Central memory CD8-positive, alpha-beta T cell (primary cell): ENCODE measurements at places on chromosomes 16 and 17.

GRCh38 chr16:84459533-84459894 is 44.9 kb downstream of the MEAK7 start:
- no peak for DNase-seq

DNA sequence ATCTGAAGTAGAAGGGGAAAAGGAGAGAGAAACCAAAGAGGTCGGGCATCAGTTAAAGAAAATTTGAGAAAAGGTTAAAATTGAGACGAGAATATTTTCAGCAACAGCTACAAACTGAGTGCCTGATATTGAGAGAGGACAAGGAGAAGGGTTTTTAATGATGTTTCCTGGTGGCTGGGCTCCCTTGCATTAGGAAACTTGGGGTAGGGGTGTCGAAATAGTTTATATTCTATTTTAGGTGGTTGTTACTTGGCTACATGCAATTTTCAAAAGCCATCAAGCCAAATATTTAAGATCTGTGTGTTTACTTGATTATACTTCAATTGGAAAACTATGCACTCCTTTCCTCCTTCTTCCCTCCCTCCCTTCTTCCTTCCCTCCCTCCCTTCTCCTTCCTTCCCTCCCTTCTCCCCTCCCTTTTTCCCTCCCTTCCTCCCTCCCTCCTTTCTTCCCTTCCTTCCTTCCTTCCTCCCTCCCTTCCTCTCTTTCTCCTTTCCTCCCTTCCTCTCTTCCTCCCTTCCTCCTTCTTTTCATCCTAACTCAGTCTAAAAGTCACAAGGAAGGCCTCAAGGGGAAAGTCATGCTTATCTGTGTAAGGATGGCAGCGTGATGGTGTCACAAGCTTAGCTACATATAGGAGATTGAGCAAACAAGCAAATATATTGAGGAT is 1.8 kb upstream of the APOH start:
- no peak for DNase-seq

- DNase-seq, result peak; percentile 90
Measured at GRCh38 chr16:56964243-56965148, 2.7 kb downstream of the CETP start.

GRCh38 chr17:9865586-9865985 is 39.5 kb downstream of the RCVRN start:
- DNase-seq, result no peak

DNA sequence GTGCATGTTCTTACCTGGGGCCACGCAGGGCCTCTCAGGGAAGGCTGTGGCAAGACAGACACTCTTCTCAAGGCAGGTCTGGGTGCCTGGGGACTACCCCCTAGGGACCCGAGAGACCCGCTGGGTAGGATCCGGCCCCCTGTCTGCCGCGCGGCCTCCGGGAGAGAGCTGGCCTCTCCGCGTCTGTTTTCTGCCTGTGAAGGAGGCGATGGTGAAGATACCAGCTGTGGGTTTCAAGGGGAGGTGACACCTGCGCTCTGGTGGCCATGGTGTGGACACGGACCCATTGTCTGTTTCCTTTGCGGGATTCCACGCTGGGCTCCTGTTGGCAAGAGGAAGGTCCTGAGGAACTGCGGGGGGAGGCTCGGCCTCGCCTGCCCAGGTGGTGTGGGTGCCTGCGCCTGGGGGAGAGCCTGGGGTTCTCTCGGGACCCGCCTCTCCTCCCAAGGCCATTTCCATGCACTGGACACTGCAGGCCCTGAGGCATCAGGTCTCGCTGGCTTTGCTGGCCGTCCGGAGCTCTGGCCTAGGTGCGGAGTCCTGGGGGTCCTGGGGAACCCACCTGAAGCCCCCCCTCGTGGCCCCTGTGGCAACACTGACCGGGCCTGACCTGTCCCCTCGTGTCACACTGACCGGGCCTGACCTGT is 12.2 kb upstream of the METRNL start:
- no peak for DNase-seq

GRCh38 chr17:77392376-77393273 is 251.9 kb downstream of the SEC14L1 start:
- no peak for DNase-seq

GRCh38 chr16:79093554-79093967 is 507.0 kb downstream of the MAF start:
- no peak for DNase-seq

- DNase-seq, result no peak
Measured at GRCh38 chr17:38456031-38456815, 28.0 kb downstream of the ARHGAP23 start.

GRCh38 chr17:51472670-51473205 is 212.4 kb downstream of the UTP18 start:
- DNase-seq, result no peak

GRCh38 chr17:21015564-21015963 is 27.2 kb downstream of the USP22 start:
- no peak for DNase-seq

- DNase-seq, result no peak
Measured at GRCh38 chr17:17935321-17936271, 36.6 kb downstream of the TOM1L2 start.

GRCh38 chr17:2068031-2068518 is 13.2 kb downstream of the HIC1 start:
- no peak for DNase-seq

GRCh38 chr16:12155235-12155634 is 178.7 kb downstream of the SNX29 start:
- DNase-seq, result no peak

GRCh38 chr17:46773676-46774075 is 44.8 kb downstream of the WNT3 start:
- DNase-seq, result no peak

DNA sequence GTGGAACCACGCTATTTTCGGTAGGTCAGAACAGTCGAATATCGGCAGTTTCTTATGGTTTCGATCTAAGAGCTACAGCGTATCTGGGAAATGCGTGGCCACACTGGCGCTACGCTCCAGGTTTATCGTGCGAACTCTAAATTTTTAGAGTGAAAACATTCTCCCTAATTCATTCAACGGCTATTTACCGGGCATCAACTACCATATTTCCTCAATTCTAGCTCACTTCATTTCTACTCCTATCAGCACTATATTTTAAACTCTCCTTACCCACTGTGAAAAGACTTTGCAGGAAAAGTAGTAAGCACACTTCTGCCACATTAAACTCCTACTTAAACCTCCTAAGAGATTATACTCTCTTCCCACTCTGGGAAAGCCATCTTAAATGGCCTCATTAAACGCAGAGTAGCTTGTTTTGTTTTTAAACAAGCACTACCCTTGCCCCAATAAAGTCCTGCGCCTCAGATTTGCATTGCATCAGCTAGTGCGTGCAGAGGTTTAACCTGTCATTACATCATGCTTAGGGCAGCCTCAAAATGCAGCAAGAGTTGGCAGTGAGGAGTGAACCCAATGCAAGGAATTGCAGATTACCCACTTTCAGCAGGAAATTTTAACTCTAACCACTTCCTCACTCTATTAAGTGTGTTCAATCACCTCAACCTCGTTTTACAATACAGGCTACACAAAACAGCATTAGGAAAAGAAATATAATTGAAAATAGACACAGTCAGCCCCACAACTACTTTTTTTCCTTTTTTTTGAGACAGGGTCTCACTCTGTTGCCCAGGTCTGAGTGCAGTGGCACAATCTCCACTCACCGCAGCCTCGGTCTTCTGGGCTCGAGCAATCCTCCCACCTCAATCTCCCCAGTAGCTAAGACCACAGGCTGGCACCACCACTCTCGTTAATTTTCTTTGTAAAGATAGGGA is 18.8 kb downstream of the SIAH1 start:
- peak; percentile 31 for DNase-seq

- no peak for DNase-seq
Measured at GRCh38 chr16:4081521-4082021, 34.7 kb downstream of the ADCY9 start.

GRCh38 chr17:62644487-62645173 is 17.2 kb downstream of the MRC2 start:
- DNase-seq, result no peak

- no peak for DNase-seq
Measured at GRCh38 chr17:45224671-45225050, 3.0 kb downstream of the FMNL1 start.

GRCh38 chr17:13200671-13201070 is 182.8 kb upstream of the ELAC2 start:
- DNase-seq, result no peak

GRCh38 chr16:87561200-87562105 is 40.9 kb upstream of the JPH3 start:
- DNase-seq, result no peak

DNA sequence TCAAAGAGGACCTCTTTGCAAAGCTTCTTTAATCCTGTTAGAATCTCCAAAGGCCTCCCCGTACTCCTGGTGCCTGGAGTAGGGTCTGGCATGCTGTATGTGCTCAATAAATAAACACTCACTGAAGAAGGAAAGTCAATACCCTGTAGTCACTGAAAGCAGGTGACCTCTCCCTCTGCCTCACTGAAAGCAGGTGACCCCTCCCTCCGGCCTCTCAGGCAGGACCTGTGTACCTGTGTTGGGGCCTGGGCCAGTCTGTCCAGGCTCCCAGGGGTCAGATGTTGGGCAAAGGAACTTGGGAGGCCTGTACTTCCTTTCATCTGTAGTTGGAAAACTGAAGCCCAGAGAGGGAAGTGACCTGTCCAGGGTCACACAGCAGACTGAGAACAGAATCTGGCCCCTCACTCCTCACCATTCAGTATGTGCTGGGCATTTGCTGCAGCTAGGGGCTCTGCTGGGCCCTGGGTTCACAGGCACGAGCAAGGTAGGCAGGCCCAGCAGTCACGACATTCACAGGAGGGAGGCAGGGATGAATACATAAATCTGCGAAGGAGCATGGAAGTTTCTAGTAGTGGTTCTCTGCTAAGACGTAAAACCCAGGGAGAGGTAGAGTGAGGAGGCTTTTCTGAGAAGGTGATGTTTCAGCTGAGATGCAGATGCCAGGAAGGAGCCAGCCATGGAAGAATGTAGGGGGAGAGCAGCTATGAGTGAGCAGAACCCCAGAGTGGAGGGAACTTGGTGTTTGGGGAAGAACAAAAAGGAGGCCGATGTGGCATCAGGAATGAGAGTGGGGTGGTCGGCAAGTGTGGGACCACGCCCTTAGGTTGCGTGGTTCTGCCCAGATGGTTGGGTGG is 64.0 kb downstream of the NKD1 start:
- no peak for DNase-seq

DNA sequence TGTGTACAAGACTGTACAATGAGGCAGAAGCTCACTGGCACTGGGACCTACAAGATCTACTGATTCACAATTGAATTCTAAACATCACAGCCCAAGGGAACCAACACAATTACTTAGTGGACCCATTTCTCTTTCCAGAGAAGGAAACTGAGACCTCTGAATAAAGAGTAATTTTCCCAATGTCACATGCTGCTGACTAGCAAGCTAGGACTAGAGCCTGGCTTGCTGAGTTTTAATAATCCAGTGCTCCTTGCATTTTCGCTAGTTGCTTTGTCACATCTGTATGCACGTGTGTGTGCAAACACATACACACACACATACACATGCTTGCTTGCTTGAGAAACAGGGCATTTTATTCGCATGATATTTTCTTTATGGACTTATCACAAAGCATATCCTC is 3.9 kb upstream of the LPO start:
- no peak for DNase-seq

DNA sequence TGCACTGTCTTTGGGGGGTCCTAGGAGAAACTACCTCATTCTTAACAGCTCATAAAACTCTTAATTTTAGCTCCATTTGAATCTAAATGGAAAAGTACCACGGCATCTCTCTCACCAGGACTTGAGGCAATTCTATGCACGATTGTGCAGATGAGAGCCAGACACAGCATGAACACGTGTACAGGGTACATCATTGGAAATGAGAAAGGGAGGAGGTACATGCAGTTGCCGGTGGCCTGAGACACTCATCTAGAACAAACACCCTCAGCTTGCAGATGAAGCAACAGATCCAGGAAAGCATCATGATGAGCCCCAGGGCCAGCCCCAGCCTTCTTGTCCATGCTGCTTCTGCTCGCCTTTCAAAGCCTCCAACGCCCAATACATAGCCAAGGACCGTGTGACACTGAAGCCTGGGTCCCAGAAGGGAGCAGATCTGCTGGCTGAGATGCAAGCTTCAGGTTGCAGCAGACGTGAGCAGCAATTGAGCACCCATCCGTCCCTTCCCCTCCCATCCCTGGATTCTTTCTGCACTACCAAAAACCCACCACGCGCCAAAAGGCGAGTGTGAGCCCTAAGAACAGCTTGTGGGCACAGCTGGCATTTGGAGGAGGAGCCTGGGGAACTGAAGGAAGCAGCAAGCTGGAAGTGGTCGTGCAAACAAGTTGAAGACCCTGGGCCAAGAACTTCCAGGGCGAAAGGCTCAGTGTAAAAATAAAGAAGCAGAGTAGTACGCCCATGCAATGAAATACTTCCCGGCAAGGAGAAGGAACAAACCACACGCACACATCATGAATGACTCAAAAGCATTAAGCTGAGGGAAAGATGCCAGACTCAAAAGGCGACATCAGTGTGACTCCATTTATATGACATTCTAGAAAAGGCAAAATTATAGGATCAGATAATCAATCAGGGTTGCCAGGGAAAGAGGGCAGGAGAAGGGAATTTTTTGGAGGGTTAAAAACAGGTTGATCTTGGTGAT is 7.3 kb upstream of the RCVRN start:
- DNase-seq, result no peak

GRCh38 chr16:84047206-84047605 is 4.6 kb upstream of the SLC38A8 start:
- DNase-seq, result no peak

- DNase-seq, result no peak
Measured at GRCh38 chr17:50818921-50819657, 16.3 kb upstream of the WFIKKN2 start.

- no peak for DNase-seq
Measured at GRCh38 chr16:81748476-81749198, 30.5 kb upstream of the PLCG2 start.

GRCh38 chr16:50830698-50831097 is 88.8 kb downstream of the CYLD start:
- no peak for DNase-seq

GRCh38 chr17:56536766-56537165 is 56.7 kb upstream of the NOG start:
- no peak for DNase-seq

GRCh38 chr17:49987681-49988441 is 7.2 kb downstream of the DLX3 start:
- no peak for DNase-seq

DNA sequence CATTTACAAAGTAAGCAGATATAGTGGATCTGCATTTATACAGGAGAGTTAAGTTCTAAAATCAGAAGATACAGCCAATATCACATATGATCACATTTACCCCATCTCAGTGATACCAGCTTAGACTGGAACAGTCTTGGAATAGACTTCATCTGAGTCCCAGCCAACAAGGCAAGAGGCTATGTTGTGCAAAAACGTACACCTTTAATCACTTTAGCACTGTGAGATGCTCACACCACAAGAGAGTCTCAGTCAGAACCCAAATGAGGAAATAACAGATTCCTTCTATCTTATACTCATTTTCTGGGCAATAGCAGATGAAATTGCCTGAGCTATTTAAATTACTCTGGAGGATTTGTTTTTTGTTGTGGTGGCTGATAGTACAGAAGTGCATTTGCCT is 145.6 kb downstream of the ANKFN1 start:
- DNase-seq, result no peak

- no peak for DNase-seq
Measured at GRCh38 chr16:48905632-48906505, 295.9 kb upstream of the N4BP1 start.
